AG09319 (cell line): ENCODE measurements at places on chromosomes 1 and 21.

GRCh38 chr21:45373991-45374816 is 30.8 kb upstream of the COL18A1 start:
- DNase-seq, result no peak

GRCh38 chr1:41574842-41575241 is 90.4 kb upstream of the EDN2 start:
- DNase-seq, result no peak

- DNase-seq, result no peak
These were observed 943 bp downstream of the SEMA6C start for GRCh38 chr1:151145304-151146071.

GRCh38 chr1:15968172-15968571 is 7.7 kb downstream of the ZBTB17 start:
- no peak for DNase-seq

DNA sequence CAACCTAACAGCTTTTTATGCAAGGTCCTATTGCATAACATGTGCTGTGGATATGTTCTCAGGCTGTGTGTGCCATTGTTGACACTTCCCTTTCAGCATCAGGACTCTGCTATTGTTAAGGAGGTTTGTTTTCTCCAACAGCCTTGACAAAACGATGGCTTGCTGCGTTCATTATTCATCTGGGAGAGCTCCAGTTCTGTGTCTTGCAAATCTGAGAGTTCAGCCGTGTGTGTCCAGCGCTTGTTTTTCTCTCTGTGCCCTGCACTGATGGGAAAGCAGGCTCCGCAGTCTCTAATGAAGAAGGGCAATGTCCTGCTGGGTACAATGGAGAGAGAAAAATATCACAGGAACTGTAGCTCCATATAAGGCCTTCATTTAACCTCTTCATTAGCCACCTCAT is 63.7 kb downstream of the CLDN17 start:
- no peak for DNase-seq

- DNase-seq, result peak; percentile 34
These were observed 517 bp downstream of the LRIG2 start for GRCh38 chr1:113073479-113073950.

DNA sequence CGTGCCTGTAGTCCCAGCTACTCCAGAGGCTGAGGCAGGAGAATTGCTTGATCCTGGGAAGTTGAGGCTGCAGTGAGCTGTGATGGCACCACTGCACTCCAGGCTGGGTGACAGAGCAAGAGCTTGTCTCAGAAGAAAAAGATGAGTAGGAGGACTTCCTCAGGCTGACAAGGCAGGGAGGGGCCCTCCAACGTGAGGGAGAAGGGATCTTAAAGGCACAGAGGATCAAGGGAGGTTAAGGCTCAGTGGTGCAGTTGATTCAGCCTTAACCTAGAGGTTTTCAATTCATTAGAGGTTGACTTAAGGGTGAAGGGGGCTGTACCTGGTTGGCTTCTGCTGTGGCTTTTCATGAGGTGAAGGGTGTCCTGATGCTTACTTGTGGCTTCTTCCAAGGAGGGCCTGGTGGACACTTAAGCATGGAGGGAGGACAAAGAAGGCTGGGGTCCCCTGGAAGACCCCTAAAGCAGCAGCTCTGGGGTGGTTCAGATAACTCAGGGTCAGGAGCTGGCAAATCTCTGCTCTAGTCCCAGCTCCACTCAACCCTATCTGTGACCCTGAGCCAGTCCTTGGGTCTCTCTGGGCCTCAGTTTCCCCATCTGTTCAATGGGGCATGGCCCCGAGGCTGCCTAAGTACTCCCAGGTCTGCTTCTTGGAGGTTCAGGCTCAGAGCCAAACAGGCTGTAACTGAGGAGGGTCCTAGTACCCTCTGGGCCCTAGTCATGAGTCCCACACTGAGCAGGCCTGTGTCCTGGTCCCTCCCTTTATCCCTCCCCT is 6.3 kb downstream of the EXTL1 start:
- DNase-seq, result no peak

GRCh38 chr1:9553736-9554144 is 14.5 kb downstream of the SLC25A33 start:
- DNase-seq, result no peak

- no peak for DNase-seq
These were observed 168.4 kb upstream of the CACNA1E start for GRCh38 chr1:181314959-181315358.

- no peak for DNase-seq
These were observed 107.6 kb downstream of the ETS2 start for GRCh38 chr21:38913120-38913892.

DNA sequence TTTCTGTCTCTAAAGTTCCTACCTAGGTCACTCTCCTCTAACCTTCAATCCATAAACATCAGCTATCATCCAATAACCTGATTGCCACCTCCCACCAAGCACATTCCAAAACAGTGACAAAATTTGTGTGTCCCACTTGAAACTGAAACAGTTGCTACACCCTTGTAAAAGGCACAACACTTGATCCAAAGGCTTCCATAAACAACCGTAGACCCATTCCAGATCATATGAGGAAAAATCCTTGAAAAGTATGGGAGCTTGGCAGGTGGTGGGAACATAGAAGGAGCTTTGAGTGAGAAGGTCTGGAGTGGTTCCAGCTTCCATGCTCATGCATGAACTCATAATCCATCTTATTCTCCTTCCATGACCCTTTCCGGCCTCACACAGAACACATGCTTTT is 82.0 kb upstream of the ATP1A1 start:
- no peak for DNase-seq

GRCh38 chr1:208910161-208910560 is 666.0 kb upstream of the PLXNA2 start:
- no peak for DNase-seq

GRCh38 chr1:84506002-84506728 is at the start of the genes GNG5 and SPATA1:
Gene GNG5 (minus strand): TSS chr1:84506581. CDS start chr1:84506091, 490 bp downstream.
Gene SPATA1 (plus strand): TSS chr1:84506386. CDS start chr1:84516360, 9,974 bp downstream.
- peak; percentile 92 for DNase-seq

- no peak for DNase-seq
These were observed 2.3 kb downstream of the MYOG start for GRCh38 chr1:203083463-203083921.

- DNase-seq, result no peak
These were observed 7.6 kb upstream of the C1orf74 start for GRCh38 chr1:209791920-209792319.

GRCh38 chr1:14599183-14599791 is 802 bp downstream of the KAZN start:
- no peak for DNase-seq

GRCh38 chr1:43945674-43946235 is 995 bp upstream of the IPO13 start:
- no peak for DNase-seq

- no peak for DNase-seq
These were observed 585.8 kb upstream of the ZRANB2 start for GRCh38 chr1:71666609-71667008.

DNA sequence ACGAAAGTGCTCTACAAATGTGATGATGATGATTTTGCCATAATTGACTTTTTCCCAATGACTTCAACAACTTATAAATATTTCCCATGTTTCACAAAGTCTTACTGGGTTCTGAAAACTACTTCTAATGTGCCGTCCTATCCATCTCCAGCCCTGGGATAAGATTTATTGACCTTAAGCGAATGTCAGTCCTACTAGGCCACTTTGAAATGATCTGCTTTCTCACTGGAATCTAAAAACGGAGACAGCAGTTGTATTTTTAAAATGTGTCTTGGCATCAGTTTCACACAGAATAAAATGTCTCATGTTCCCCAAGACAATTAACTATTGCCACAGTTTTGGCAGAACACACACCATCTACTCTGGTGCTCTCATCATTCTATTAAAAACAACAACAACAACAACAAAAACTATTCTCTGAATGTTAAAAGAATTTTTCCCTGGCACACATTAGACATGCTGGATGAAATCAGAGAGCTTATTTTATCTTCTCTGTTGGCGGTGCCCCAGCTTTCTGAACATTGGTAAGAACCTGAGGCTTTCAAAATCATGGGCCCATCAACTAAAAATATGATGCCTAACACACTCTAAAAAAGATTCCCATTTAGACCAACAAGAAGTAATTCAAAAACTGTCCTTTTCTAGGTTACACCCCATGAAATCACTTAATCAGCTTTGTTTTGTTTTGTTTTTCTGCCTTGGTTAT is 23.1 kb upstream of the DNASE2B start:
- DNase-seq, result peak; percentile 4

- no peak for DNase-seq
These were observed 7.7 kb upstream of the BCL2L15 start for GRCh38 chr1:113895098-113895497.
